ENCODE measurements at places on chromosomes 2 and 18.
A peak's percentile ranks its signal among the peaks of the same experiment; 100 is the strongest.

DNA sequence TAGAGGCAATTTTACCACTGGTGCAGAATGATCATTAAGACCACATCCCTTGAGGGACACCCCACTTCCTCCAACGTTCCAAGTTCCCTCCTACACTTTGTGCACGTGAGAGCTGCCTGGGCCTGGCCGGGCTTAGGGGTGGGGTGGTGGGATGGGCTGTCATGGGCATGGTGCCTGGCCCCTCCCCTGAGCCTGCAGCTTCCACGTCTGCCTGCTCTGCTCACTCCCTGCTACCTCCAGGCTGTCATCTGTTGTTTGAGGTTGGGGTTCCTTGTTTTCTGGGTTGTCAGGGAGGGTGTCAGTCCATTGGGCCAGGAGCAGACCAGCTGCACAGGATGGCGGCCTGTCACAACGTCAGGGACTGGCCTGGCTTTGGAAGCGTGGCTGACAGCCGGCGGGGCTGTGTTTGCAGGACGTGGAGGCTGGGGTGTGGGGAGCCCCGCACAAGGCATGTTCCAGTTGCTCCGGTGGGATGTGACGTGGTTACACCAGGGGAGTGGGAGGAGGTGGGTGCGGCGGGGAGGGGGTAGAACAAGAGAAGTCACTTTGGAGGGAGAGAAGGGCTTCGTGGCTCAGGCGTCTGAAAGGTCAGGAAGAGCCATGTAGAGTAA, 72.3 kb downstream of the RTP5 start:
- DNase-seq, result peak; percentile 78

GRCh38 chr18:36160959-36161371, 26.3 kb upstream of the MOCOS start:
- no peak for DNase-seq

GRCh38 chr2:160156100-160156499, 44.0 kb downstream of the ITGB6 start:
- no peak for DNase-seq

DNA sequence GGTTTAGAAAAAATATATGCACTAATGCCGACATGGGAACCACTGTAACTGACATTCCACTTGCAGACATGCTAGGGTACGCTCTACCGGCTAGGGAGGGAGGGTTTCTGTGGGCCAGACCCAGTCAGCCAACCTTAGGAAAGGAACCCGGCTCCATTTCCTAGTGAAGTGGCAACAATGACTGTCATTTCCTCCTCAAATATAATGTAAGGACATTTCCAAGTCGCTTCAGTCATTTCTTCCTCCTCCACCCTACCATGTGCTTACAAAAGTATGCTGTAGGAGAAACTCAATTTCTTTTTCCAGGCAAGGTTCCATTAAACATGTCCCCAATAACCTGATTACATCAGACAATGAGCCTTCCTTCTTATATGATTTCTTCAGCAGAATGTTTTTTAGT, 64.3 kb upstream of the PSMD14 start:
- DNase-seq, result no peak

- no peak for DNase-seq
These were observed 98.9 kb upstream of the ARL4C start for GRCh38 chr2:234595829-234596228.

DNA sequence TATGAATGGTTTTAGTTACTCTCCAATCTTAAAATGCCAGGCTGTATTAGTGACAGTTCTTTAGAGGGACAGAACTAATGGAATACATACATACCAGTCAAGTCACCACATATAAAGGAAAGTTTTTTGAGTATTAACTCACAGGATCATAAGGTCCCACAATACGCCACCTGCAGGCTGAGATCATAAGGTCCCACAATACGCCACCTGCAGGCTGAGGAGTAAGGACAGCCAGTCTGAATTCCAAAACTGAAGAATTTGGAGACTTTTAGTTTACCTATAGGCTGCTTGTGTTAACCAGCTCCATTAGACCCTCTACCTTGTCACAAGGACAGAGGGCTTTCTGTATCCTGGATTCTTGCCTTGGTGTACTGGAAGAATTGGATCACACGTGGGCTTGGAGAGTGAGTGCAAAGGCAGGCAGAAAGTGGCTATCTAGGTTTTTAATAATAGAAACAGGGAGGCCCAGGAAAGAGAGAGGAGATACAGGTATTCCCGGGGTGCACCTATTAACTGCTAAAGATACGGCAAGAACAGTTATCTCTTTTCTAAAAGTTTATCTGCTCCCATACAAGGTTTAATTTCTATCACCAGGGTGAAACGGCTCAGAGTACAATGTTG, 234.9 kb upstream of the CYRIA start:
- DNase-seq, result peak; percentile 31

GRCh38 chr18:26550998-26551694, 2.8 kb upstream of the KCTD1 start:
- no peak for DNase-seq

- DNase-seq, result no peak
These were observed 328.1 kb upstream of the PKDCC start for GRCh38 chr2:41719756-41720155.

GRCh38 chr2:30649828-30650227, 157.4 kb downstream of the CAPN13 start:
- no peak for DNase-seq

DNA sequence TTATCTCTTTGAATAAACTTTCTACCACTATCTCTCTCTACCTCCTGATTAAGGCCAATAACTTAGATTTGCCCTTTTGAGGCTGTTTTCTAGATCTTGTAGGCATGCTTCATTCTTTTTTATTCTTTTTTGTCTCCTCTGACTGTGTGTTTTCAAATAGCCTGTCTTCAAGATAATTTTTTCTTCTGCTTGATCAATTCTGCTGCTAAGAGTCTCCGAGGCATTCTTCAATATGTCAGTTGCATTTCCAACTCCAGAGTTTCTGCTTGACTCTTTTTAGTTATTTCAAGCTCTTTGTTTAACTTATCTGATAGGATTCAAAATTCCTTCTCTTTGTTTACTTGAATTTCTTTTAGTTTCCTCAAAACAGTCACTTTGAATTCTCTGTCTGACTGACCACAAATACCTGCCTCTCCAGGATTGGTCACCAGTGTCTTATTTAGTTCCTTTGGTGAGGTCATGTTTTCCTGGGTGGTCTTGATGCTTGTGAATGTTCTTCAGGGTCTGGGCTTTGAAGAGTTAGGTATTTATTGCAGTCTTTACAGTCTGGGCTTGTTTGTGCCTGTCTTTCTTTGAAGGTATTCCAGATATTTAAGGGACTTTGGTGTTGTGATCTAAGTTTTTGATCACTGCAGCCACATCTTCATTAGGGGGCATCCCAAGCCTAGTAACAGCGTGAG, 197.3 kb upstream of the STK17B start:
- DNase-seq, result no peak

DNA sequence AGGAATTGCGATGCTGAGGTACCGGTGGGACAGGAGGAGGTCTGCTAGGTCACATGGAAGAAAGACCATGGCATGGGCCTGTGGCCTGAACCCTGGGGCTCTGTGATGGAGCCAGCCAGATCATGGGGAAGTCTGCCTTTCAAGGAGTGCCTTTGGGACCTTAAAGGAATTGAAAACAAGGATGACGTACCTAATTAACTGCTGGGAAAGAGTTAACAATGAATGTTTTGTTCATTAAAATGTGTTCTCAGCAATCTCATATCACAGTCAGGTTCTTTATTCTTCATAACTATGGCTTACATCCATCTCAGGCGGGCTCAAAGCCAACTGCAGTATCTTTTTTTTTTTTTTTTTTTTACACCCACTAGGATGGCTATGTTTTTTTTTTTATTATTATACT, 25.6 kb downstream of the TRPM8 start:
- no peak for DNase-seq

DNA sequence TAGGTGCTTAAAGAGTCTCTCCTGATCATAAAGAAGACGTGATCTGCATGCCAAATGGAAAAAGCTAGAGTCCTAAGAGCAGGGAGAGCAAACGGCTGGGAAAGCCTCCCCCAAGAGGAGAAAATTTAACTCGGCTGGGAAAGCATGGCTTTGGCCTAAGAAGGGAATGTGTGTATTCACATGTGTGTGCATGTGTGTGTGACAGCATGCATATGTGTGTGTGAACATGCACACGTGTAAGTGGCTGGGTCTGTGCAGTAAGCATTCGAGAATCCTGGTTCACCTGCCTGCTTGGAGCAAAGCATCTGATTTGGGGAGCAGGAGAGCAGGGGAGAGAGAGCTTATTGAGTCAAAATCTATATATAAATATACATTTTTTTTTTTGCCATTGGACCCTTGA, 30.1 kb upstream of the BCL11A start:
- no peak for DNase-seq

GRCh38 chr2:126663184-126663963, 7.4 kb downstream of the GYPC start:
- no peak for DNase-seq

- DNase-seq, result no peak
These were observed 68.8 kb upstream of the GLS start for GRCh38 chr2:190811811-190812210.

Data from KBM-7 (cell line).